ENCODE measurements at places on chromosomes 3 and 15. TPM values are rescaled to one million over a fixed set of nuclear protein-coding genes. Genes with fewer than 3 reads are reported as not detected.

- DNase-seq, result peak; percentile 55
Measured at GRCh38 chr3:160564258-160564911, 986 bp downstream of the KPNA4 start.

- DNase-seq, result no peak
Measured at GRCh38 chr3:94117729-94118128, 54.9 kb downstream of the NSUN3 start.

DNA sequence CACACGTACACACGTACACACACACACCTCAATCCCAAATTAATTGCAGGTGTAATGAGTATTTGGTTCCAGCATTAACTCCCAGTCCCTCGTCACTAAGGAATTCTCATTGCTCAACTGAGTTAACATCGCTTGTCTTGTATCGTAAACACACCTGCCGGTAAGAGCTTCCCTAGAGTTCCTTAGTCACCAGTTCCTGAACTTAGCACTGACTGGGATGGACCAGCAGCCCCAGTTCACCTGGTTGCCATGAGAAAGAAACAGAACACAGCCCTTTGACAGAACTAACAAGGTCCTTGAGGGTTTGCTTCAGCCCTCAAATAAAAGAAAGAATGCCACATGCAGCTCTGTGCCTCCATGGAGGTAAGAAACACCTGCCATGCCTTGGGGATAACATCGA is 66.3 kb upstream of the SLCO3A1 start:
- no peak for DNase-seq

GRCh38 chr15:91537856-91538255 is 315.7 kb upstream of the SLCO3A1 start:
- DNase-seq, result no peak

DNA sequence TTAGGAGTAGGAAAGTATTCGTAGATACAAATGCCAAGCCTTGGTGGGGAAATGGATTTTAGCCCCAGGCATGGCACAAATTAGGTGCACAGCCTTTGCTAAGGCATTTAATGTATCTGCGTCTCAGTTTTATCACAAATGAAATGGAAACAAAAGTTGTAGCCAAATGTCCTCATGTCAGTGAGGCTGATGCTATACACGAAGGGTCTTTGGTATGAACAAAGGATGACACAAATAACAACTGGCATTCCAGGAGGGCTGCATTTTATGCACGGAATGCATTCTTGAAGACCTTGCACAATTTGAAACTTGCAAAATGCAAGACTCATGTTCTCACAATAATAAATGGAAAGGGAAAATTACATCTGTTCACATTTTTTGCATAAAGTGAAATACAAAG is 181.9 kb downstream of the SV2B start:
- DNase-seq, result no peak

Gene LARP6
- 7.5 TPM for total RNA-seq

Gene UCN2
- 0.32 TPM for total RNA-seq

Gene GRM2
- total RNA-seq, result 0.15 TPM

Gene TRA2B
- total RNA-seq, result 103 TPM

Gene SH2D7
- not detected for total RNA-seq

Data from lower lobe of right lung (tissue), 2 donors.